SK-MEL-5 (cell line): ENCODE measurements at places on chromosomes 6 and 20. TPM values are rescaled to one million over a fixed set of nuclear protein-coding genes. Genes with fewer than 3 reads are reported as not detected.

GRCh38 chr6:89518352-89519055, 85.6 kb downstream of the ANKRD6 start:
- DNase-seq = no peak

GRCh38 chr6:82144007-82144851, 103.3 kb downstream of the IBTK start:
- peak; percentile 62 for DNase-seq

DNA sequence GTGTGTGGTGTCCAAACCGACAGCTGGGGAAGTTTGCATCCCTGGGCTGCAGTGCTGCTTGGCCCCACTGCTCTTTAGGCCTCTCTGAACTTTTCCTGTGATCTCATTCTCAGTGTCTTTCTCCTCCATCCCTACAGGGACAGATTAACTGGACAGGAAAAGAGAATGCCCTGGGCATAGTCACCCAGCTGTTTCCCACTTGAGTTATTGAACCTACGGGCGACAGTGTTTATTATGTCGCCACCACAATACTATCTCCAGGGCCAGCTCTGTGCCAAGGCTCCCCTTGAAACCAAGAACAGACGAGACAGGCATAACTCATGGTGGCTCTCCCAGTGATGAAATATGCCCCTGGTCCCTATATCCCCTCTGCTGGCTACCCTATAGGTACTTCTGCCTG, 147.8 kb upstream of the EPHA7 start:
- DNase-seq = no peak

DNA sequence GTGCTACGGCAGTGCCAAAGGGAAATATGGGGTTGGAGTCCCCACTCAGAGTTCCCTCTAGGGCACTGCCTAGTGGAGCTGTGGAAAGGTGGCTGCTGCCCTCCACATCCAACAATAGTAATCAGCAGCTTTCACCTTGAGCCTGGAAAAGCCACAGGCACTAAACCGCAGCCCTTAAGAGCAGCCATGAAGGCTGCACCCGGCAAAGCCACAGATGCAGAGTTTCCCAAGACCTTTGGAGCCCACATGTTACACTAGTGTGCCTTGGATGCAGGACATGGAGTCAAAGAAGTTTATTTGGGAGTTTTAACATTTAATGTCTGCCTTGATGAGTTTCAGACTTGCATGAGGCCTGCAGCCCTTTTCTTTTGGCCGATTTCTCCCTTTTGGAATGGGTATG, 91.4 kb upstream of the HSF2 start:
- no peak for DNase-seq

GRCh38 chr6:152426276-152426675, 210.9 kb downstream of the SYNE1 start:
- no peak for DNase-seq

DNA sequence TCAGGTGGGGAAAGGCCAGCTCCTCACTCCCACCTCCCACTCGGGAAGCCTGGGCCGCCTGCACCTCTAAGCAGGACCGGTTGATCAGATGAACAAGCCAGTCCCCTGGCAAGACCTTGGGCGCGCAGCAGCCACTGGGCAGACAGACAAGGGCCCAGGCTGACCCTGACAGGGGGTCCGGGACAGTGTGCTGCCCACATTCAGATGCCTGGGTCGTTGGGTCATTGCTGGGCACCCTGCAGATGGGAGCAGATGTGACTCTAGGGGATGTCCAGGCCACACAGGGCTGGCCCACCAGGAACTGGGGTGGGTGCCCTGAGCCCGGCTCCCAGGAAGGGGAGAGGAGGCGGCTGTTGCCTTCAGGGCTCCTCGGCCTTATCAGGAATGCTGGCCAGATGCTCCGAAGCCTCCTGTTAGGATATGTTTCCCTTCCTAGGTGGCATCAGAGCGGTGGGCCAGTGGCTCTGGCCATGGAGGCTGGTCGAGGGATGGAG, 17.3 kb upstream of the FRMD1 start:
- DNase-seq = no peak

- peak; percentile 28 for DNase-seq
Measured at GRCh38 chr20:1185316-1185741, 548 bp upstream of the TMEM74B start.

GRCh38 chr6:36928547-36928918, 26.0 kb upstream of the PI16 start:
- DNase-seq = no peak

DNA sequence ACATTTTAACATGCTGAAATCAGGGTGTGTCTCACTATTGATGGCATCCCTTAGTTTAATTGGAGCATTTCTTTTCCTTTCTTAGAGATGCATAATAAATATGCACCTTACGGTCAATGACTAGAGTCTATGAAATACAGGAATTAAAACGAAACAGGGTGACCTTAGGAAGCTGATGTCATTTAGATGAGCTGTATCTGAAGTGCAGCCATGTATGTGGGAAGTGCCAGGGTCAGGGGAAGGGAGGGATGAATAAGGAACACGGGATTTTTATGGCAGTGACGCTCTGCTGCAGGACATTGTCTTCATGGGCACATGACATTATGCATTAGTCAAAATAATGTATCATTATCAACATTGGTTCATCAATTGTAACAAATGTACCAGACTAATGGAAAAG, 84.0 kb downstream of the AGPAT4 start:
- no peak for DNase-seq

DNA sequence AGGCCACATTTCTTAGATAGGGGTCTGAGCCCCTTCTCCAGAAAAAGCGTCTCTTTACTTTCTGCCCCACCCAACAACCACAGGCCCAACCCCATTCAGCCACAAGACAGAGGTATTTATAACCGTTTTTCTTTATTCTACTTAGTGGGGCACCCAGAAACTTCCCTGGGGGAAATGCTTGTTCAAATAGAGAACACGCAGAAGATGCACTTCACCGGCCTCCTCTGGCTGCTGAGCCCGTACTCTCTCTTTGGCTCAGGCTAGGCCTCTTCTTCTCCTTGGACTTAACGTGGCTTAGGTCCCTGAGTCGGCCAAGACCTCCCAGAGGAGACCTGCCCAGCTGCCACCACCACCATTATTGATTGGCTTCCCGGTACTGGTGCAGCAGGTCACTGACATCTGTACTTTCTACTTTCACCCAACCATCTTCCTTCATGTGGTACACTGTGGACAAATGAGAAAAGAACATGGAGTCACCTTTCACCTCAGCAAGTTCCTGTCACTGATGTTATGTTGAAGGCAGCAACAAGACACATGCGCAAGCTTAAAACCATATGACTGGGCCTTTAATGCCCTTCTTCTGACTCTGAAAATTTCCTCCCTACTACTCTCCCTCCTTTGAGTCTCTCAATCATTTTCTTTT, 2.2 kb upstream of the TAP2 start:
- no peak for DNase-seq

DNA sequence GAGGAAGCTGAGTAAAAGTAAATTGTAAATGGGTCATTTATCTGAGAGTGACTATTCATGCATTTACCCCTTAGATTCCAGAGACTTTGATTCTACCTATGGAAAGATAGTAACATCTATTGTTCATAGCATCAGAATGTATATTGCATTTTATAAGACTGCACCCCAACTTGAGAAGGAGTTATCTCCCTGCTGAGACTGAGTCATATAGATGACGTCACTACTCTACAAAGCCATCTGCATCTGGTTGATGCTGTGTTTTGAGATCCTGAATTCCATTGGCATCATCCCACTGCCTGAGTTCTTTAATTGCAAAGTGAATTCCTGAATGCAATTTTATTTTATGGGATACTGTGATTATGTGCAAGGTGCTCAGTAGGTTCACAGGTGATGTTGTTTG, 444.0 kb upstream of the SLC35B3 start:
- no peak for DNase-seq

DNA sequence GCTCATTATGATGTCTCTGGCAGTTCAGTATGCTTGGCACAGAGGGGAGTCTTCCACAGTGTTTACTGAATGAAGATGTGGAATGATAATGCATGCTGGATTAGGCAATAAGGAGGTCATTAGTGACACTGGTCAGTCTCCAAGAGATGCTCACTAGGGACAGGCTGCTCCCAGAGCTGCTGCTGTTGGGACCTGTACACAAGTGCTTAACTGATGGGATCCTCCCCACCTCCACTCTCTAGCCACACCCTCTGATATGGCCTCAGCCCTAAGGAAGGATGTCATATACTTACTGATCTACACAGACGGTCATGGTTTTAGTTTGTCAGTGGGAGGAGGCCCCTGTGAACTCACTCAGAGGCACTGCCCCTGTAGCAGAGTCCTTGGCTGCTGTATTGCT, 73.4 kb downstream of the MYB start:
- no peak for DNase-seq

JPH2 gene
- 0.08 and 0.13 TPM in 2 replicates for total RNA-seq

KCNK17 gene
- total RNA-seq = not detected in 2 replicates
